ENCODE measurements at places on chromosomes 13 and 19.

GRCh38 chr13:96542986-96543385 lies 451.3 kb downstream of the OXGR1 start:
- no peak for DNase-seq

DNA sequence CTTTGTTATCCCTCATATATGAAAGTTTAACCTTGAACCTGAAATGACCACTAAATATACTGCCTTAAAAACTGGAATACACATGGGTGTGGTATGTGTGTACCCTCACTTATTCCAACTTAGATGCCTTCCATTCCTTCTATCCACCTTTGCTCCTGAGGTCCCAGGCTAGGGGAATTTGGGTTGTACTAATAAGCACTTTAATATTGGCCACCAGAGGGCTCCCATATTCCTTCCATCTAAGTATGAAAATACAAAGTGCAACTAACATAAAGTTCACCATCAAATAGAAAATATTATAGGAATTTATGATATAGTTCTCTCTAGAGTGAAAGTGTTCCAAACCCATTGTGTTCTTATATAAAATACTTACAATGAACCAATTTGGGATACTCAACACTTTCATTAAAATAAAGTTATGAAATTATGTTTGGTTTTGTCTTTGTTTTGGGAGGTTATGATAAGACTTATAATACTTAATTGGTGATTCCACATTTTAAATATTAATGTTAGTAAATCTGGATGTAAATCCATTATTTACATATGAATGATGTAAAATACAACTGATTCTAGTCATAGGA lies 62.3 kb downstream of the ITGBL1 start:
- DNase-seq, result no peak

DNA sequence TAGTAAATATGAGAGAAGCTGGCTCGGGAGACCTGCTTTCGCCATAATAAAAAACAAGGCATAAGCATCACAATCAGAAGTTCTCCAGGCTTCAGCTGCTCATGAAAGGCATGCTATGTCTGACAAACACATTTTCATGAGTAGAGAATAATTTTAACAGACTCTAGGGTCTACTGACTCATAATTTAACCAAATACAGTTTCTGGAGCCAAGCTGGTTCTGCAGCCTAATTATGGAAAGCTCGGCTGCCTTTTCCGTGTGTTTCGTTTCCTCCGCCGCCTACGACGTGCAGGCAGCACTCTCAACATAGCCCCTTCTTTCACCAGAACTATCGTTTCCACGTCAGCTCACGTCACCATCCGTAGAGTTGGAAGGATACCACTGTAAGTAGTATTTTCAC lies 5.7 kb downstream of the MCF2L start:
- DNase-seq, result no peak

GRCh38 chr13:94176561-94176960 lies 302.9 kb downstream of the DCT start:
- no peak for DNase-seq

DNA sequence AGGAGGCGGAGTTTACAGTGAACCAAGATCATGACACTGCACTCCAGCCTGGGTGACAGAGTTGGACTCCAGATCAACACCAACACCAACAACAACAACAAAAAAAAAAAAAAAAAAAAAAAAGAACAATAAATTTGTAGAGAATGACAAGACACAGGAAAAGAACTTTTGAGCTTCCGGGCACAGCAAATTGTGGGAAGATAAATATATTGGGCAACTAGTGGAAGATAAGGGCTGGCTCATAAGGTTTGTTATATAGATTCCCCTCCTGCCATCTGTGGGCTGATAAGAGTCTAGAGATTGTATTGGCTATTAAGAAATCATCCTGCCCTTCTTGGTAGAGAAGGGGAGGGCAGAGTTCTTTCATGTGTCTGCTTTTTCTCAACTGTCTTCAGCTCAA lies 33.1 kb upstream of the CYP2S1 start:
- no peak for DNase-seq

- DNase-seq, result no peak
These were observed 63.1 kb downstream of the TM9SF2 start for GRCh38 chr13:99564386-99564785.

DNA sequence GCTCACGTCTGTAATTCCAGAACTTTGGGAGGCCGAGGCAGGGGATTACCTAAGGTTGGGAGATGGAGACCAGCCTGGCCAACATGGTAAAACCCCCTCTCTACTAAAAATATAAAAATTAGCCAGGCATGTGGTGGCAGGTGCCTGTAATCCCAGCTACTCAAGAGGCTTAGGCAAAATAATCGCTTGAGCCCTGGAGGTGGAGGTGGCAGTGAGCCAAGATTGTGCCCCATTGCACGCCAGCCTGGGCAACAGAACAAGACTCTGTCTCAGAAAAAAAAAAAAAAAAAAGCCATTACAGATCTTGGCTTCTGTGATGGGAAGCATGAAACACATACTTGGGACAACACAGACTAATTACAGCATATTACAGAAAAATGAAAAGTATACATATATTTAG lies 1404.5 kb upstream of the SPRY2 start:
- no peak for DNase-seq

- DNase-seq, result no peak
These were observed 587 bp downstream of the TMEM238 start for GRCh38 chr19:55383279-55384130.
